ENCODE measurements at places on chromosomes 2 and 18.

DNA sequence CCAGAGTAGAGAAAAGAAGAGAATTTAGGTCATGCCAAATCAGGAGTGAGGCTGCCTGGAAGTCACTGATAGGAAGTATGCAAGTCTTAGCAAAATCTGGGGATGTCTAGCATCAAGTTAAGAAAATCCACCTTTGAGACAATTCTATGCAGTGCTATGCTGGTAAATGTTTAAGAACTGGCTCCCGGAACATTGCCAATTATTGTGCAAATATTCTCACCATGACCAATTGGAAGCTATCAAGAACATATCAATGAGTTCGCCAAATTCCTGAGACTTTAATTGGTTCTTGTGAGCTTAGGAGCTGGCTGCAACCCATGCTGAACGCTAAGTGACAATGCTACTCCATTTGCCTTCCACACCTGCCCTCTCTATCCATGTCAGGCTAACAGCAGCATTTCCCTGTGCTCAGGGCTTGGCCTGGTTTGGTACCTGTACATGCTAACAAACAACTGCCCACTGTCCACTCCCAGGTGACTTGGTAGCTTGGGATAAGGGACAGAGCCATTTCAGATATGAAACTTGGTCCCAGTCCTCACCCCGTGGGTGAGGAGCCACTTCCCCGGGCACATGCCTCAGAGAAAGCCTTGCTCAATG, 172.9 kb upstream of the KLHL29 start:
- DNase-seq, result no peak

- DNase-seq, result no peak
Observed at GRCh38 chr2:43368483-43369385, 142.3 kb upstream of the ZFP36L2 start.

DNA sequence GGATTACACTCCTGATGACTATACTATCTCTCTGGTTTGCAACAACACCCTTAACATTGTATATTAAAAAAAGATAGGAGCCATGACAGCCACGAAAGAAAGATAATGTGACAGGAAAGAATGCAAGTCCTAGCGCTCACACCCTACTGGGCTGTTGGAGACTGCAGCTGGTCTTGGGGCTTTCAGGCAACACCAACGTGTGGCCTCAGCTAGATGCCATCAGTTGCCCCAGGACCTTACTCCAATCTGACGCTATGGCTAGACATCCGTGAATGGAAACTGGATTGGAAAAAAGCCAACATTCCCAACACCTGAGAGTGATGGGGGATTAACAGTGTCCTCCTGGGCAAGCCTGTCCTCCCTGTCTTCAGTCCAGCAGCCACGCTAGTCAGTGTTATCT, 357.4 kb upstream of the GULP1 start:
- DNase-seq, result no peak

DNA sequence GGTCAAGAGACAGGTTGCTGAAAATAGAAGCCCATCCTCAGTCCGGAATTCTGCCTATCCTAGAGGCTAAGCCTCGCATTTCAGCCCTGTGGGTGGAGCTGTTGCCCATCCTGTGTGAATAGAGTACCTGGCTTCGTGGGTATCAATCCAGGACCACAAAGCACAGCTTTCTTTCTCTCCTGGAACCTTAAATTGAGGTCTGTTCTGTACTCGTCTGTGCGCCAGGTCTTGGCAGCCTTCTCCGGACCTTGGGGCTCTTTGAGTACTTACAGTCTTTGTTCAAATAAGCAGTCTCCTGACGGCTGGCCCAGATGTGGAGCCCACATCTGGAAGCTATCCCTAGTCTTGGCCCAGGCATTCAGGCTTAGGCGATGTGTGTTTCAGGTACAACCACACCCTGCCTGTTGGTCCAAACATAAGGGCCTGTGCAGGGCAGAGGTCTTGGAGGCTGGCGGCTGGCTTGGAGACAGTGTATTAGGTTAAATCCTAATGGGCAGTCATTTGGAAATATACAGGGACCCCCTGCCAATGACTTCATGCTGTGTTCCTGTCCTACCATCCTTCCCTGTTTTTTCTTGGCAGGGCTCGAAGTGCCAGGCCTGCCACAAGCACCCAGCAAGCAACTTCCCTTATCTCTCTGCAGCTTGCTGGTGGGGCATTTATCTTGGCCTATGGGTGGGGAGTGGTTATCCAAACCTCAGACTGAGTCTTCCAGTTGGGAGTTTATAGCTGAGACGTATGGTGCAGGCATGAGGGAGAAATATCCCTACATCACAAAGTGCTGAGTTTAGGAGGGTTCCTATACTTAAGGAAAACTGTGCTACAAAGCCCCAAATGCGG, 294.1 kb downstream of the BCL2 start:
- DNase-seq, result peak; percentile 42

DNA sequence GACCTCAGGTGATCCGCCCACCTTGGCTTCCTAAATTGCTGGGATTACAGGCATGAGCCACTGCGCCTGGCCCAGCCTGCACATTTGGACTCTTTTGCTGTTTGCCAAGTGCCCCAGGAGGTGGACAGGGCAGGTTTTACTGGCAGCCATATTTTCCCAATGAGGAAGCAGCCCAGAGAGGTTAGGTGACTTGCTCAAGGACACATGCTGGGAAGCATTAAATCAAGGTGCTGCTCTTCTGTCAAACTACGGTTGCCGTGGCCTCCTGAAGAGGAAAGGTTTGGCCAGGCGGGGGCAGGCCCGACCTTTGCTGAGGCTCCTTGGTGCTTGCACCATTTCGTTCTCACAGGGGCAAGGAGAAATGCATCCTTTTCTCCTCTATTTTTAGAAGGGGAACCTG, 44.0 kb downstream of the DNMT3A start:
- no peak for DNase-seq

DNA sequence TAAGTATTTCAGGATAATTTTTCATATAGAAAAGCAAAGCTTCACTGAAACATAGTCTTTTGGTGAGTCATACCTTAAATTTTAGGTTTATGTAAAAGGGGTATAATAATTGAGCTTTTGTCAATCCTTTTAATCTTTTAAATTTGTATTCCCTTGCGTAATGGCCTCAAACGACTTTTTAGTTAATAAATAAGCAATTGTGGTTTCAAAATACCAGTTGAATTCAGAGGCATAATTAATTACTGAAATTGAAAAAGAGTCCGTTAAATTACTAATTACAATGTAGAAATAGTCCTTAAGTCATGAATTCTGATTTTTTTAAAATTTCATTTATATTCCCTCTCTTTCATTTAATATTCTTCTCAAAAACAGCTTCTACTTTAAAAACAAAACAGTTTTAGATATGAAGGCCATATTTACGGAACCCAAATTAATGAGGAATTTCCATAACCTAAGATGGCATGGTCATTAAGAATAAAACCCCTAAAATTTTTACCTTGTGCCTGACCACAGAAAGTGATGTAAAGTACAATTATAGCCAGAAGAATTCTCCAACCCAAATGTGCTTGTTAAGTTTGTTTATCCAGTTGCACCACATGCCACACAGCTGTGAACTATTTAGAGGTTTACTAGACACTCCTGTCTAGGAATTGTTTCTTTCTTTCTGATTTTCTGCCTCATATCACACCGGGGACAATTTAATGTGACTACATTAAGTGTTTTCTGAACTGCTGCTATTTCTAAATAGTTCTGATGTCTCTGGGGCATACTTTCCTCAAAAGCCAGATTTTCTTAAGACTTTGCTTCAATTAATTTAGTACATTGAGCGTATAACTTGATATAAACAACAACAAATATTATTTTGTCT, 60.7 kb upstream of the ITGA4 start:
- no peak for DNase-seq

All from NCI-H1417 (cell line).